ENCODE measurements at places on chromosomes 2 and 18.

GRCh38 chr18:47950511-47950910 is 20.1 kb upstream of the SMAD2 start:
- no peak for DNase-seq

- no peak for DNase-seq
Observed at GRCh38 chr2:72710418-72711152, 115.2 kb downstream of the EXOC6B start.

DNA sequence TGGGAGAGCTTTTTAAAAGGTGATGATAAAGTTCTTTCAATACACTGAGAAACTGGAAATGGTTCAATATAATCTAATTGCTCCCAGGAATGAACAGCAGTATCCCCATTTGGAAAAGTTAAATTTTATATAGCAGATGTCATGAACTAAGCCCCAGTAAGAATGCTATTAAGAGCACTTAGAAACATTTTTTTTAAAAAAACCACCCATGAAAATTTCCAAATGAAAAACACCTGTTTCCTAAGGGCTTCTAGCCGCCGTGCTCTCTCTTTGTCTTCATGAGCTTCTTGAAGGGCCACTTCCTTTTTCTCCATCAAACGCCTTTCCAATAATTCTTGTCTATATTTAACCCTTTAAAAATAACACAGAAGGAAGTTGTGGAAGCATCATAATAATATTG is 77.0 kb downstream of the UPP2 start:
- no peak for DNase-seq

DNA sequence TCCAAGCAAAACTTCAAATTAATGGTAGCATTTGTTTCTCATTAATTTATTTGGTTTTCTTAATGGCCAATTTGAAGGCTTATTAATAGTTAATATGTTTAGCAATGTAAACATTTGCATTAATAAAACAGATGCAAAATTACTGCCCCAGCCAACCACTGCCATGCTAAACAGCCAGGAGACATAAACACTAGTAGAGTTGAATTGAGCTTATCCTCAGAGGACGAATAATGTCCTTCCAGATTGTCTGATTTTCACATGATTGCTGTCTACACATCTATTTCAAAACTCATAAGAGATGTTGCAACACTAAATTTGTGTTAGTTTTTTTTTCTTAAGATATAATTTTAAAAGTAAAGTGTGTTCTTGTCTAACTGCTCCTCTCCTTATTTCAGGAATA is 128.5 kb downstream of the DCC start:
- DNase-seq: no peak

GRCh38 chr2:37617119-37617892 is 54.1 kb downstream of the CDC42EP3 start:
- DNase-seq: no peak

DNA sequence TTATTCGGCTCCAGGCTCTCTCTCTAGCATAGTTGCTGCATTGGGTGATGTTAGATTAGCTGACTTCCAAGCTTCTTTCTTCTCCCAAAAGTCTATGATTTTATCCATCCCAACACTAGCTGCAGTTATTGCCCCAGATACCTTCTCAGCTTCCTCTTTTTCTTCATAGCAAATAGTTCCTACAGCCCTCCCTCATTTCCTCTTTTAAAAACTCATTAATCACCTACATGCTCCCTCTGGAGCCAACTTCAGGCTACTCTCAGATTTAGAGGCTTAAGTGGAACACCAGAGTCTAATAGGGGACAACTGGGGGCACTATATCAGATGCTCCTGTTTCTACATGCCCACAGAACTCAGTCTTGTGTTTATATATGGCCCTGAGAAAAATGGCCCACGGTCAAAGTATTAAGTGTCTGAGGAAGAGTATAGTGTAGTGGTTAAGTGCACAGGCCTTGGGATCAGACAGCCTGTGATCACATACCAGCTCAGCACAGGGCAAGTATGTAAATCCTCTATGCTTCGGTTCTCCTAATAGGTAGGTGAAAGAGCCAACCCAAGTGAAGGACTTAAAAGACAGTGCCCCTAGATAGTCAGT is 241.9 kb upstream of the SLC14A2 start:
- DNase-seq: no peak

DNA sequence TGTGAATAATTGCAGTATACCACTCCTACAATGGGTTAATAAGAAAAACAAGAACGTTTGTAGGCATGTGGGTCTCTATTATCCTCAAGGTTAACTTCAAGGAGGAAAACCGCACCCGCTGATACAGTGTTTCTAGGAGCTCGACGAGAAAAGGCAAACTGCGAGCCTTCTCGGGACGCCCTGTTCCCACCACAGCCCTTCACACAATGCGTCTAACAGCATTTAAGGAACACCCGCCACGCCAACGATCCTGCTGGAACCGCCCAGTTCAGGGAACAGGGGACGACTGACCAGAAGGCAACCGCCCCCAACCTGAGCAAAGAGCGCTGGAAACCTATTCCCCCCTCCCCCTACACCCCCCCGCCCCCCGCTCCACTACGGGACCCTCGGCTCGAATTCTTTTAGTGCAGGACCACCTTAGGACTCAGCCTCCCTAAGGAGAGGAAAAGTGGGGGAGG is 710 bp upstream of the TMSB10 start:
- no peak for DNase-seq

GRCh38 chr2:37654932-37655841 is 16.3 kb downstream of the CDC42EP3 start:
- no peak for DNase-seq

- DNase-seq: no peak
Observed at GRCh38 chr2:151251012-151251411, 10.7 kb downstream of the RBM43 start.

DNA sequence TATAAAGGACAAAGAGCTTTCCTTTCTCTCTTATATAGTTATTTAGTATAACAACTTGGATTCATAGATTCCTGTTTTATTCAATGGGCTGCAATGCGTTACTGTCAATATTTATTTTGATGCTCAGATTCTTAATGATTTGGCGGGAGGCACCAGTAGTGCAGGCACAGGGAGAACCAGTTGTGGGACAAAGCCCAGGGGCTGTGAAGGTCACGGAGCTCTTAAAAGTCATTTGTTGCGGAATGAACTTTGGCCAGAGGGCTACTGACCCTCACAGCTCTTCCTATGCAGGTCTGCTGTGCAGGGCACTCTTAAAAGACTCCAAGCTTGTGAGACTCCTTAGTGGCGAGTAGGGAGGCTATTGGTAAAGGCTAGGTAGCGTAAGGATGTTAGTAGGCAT is 34.0 kb downstream of the BCL2L11 start:
- no peak for DNase-seq

DNA sequence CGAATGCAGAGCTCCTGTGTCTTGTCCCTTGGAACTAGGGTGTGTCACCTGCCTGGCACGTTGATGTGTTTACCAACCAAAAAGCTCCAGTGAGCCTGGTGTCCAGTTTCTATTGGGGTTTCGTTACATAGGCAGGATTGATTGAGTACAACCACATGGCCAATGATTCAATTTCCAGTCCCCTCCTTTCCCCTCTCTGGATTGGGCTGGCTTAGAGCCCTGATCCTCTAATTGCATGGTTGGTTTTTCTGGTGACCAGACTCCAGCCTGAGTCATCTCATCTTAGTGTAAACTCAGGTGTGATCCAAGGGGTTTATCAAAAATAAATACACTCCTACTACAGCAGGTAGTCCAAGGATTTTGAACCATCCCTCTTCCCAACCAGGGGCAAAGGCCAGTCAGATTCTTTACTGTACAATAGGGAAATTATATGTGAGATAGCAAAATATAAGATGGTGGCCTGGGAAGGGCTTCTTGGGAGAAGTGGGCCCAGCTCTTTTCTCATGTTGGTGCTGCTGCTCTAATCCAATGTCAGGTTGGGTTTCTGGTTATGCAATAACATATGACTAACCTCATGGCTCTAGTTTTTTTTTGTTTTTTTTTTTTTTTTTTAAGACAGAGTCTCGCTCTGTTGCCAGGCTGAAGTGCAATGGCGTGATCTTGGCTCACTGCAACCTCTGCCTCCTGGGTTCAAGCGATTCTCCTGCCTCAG is 64.7 kb upstream of the MGAT5 start:
- DNase-seq: no peak

DNA sequence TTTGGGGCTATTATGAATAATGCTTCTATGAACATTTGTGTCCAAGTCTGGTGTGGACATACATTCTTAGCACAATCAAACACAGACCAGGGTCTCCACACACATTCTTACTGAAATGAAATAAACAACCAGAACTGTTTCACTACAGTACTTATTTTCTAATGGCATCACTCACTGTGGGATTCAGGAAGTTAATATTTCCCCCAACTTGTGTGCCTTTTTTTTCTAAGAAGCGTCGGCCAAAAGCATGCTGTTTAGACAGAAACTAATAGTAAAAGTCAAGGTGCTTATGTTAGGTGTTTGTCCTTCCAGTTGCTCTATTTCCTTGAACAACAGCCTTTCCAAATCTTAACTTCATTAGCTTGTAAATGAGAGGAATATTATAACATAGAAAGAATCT is 117.6 kb downstream of the DOCK10 start:
- no peak for DNase-seq

DNA sequence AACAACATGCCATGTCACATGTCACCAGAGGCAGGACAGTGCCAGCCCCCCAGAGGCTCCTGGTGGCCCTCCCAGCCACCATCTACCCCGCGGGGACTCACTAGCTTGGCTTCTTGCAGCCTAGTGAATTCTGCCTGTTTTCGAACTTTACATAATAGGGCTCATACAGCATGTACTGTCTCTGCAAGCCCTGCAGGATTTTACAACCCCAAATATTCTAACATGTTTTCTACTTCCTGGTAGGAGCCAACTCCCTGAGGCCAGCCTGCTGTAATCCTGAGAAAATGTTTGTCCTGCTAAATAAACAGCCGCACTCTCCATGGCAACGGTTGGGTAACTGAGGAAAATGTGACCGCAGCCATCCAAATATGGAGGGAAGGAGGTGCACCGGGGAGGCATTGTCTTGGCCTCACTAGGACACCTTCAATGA is 2.7 kb downstream of the PER2 start:
- DNase-seq: no peak

DNA sequence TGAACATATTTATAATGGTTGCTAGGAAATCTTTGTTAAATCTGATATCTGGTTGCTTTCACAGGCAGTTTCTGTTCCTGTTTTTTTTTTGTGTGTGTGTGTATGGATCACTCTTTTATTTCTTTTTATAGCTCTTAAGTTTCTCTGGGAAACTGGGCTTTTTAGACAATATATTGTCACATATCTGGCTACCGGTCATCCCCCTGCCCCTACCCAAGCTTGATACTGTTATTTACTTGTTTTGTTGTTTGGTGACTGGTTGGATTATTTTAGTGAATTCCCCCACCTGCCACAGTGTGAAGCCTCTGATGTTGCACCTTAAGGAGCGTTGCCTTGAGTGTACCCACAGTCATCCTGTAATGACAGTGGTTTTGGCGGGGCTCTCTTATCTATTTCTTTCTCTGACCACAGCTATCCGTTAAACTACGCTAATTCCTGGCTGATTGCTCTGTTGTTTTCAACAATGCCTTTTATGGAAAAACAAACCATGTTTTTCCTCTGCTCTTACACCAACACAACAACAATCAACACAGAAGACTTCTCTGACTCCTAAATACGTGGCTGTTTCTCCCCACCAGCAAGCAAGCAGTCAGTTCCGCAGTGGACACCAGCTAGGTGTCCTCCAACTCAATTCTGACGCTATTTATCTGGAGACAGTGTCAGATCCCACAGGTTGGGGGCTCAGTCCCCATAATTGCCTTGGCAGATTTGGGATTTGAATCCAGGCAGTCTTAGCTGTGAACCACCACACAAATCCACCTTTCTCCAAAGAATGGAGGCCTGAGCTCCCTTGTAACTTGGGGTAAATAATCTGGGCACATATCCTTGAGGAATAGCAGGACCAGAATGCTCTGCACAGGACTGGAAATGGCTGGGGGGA is 10.9 kb downstream of the GNLY start:
- DNase-seq: no peak

DNA sequence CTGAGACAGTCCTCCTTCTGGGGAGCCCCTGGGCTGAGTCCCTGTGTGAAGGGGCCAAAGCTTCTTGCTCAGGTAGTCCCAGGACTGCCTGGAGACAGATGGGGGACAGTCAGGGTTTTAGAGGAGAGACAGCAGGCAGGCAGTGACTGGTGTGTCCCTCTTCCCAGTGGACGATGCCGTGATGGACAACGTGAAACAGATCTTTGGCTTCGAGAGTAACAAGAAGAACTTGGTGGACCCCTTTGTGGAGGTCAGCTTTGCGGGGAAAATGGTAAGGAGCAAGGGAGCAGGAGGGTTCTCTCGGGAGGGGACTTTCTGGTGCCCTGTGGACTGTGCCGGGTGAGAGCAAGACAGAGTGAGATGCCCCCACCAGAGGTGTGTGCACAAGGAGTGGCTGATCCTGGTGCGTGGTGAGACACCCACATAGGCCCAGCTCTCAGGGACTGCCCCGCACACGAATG is 74.8 kb downstream of the DYSF start:
- DNase-seq: no peak

- DNase-seq: no peak
Observed at GRCh38 chr2:219120082-219120481, 40.5 kb downstream of the NHEJ1 start.

DNA sequence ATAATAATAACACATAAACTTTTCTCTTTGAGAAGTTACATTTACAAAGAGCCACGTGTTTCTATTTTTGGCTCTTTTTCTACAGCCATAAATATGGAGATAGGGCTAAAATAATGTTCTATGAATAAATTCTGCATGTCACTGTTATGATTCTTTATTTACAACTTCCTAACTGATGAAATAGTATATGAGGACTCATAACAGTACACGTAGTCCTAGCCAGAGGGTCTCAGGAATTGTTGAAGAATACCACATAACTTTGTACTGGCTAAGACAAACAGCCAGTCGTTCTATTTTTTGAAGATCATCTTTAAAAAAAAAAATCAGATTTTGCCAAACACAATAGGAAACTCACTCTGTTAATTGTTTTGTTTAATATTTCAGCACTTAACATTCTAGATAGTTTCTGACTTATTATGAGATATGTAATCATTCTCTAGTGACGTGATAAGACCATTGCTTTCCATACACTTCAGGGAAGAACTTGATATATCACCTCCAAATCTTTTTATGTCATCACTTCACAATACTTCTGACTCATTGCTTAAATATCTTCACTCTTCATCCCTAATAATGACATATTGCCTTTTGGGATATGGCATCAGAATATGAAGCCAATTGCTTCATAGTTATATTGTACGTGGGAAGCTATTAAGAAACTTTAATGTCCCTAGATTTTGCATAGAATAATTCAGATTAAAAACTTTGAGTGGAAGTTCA is 256.1 kb downstream of the XIRP2 start:
- DNase-seq: no peak

DNA sequence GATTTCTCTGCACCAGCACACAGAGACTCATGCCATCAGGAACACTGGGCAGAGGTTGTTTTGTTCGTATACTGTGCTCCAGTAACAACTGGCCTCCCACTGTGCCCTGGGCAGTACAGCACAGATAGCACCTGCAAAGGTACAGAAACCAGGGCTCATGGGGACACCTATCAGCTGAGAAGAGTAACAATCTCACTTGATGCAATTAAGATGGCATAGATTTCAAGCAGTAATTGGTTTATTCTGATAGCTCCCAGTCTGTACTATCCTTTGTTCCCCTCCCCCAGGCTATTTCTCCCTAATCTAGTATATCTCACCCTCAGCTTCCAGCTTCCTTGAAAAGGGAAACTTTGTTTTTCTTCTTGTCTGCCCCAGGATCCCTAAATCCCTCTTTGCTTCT is 343.9 kb upstream of the MMADHC start:
- DNase-seq: no peak

- DNase-seq: no peak
Observed at GRCh38 chr2:159573846-159574606, 42.3 kb downstream of the BAZ2B start.

Measured in stimulated activated CD8-positive, alpha-beta memory T cell treated with anti-CD3 and anti-CD28 coated beads, Interleukin-4, amount 100 ng/mL, for 4 hours (primary cell).